ENCODE measurements at places on chromosomes 4 and X.

GRCh38 chr4:56156141-56156540 is 207.4 kb downstream of the CEP135 start:
- no peak for DNase-seq

- no peak for DNase-seq
Observed at GRCh38 chr4:2924765-2925301, 38.4 kb downstream of the NOP14 start.

GRCh38 chrX:72169008-72169728 is 12.4 kb upstream of the PIN4 start:
- DNase-seq: no peak

- no peak for DNase-seq
Observed at GRCh38 chr4:82519776-82520175, 42.0 kb downstream of the TMEM150C start.

DNA sequence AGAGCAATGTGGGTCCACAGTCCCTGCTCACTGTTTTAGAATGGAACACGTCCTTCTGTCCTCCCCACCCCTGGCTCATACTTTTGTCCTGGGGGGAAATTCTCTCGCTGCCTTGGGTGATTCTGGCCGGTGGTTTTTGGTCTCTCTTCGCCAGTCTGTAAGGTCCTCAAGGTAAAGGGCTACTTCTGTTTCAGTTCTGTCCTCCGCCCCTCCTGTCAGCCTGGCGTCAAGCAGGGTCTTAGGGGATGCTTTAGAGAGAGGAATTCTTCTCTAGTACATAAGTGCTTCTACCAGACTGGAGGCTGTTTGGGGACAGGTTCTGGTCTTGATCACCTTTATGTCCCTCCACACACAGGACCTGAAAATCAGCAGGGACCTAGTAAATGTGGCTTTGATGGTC is 617 bp upstream of the MRFAP1L1 start:
- DNase-seq: no peak

DNA sequence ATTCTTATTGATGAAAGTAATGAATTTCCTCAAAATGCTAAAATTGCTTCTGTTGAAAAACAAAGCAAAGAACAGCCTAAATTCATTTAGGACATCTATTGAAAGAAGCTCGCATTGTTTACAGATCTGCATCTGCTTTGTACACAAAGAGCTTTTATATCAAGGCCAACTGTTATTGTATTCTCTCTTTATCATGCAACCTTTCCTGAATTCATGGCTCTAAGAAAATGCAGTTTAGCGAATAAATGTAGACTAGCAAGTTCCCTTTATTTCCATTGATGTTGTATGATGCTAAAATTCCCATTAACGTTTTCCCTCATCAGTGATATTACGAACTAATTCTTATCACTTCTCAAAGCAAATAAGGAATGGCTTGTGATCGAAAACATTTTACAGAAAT is 446.3 kb downstream of the MID1IP1 start:
- no peak for DNase-seq

DNA sequence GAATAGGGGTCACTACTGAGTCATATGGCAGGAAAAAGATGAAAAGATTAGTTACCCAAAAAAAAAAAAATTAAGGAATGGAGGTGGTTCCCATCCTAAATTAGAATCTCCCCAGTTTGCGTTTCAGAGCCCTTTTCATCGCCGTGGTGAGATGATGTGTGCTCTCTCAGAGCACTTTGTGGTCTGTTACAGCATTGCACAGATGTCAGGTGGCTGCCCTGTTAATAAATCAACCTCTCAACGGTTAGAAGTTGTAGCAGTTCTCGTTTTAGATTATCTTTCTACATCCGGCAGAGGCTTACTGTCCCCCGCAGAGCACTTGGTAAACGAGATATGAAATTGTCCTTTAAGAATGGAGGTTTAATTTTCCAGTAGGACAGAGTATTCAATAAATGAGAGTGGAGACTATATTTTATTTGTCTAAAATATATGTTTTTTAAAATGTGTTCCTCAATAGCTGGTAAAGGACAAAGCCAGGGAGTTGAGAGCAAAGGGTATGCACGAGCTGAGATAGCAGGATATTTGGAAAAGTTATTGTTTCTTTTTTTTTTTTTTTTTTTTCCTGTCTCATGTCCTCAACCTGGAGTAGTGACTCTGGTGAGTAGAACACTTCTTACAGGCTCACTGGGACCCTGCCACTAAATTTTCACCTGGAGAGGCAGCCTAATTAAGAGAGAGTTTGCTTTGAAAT is 26.9 kb downstream of the AFF1 start:
- DNase-seq: no peak

DNA sequence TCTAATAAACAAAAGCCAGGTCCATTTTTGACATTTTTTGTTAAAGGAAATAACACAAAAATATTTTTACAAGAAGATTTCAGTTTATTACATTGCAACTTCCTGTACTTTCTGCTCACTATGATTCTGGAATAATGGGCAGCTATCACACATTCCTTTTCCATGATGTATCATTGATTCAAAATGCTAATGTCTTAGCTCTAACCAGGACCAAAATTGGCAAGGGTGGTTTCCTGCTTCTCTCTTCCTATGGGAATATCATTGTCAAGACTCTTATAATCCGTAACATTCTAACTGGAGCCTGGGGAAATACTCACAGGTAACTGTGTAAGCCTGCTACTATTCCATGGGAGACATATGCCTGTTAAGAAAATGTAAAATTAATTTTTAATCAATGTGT is 218.6 kb downstream of the DCAF12L2 start:
- no peak for DNase-seq

GRCh38 chr4:137635108-137635507 is 102.8 kb upstream of the PCDH18 start:
- DNase-seq: no peak

DNA sequence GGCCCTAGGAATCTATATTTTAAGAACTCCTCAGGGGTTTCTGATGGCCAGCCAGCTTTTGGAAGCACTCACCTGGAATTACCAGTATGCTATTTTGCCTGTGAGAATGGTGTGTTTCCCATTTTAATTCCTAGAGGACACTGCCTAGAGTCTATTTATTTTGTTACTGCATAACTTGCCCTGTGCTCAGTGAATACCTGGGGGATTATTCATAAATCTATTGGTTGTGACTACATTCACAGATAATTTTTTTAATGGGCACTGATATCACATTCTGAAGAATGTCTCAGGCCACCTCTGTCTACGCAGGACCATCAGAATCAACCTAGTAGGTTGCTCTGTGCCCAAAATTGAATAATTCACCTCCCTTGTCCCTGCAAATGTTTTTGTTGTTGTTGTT is 6.7 kb downstream of the ARL13A start:
- no peak for DNase-seq

DNA sequence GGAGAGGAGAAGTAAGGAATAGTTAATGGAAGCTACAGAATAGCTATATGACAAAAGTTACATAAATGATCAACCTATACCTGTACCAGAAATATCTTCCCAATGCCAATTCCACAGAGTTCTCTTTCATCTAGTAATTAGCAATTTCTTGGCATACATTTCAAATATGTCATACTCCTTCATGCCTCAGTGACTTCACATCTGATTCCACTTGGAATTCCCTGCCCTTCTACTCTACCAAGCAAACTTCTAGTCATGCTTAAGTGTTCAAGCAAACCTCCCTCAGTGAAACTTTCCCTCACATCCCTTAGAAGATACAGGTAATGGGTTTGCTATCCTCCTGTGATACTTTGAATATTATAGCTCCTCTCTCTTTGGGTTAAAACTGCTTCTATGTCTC is 127.1 kb downstream of the KLHL13 start:
- DNase-seq: no peak

- DNase-seq: no peak
Observed at GRCh38 chr4:110020139-110020538, 107.5 kb downstream of the EGF start.

DNA sequence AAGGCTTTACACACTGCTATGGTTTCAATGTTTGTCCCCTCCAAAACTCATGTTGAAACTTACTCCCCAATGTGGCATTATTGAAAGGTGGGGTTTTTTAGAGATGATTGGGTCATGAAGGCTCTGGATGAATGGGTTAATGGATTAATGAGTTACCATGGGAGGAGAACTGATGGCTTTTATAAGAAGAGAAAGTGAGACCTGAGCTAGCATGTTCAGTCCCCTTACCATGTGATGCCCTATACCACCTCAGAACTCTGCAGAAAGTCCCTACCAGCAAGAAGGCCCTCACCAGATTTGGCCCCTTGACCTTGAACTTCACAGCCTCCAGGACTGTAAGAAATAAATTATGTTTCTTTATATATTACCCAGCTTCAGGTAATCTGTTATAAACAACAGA is 68.9 kb upstream of the CAPN6 start:
- no peak for DNase-seq

DNA sequence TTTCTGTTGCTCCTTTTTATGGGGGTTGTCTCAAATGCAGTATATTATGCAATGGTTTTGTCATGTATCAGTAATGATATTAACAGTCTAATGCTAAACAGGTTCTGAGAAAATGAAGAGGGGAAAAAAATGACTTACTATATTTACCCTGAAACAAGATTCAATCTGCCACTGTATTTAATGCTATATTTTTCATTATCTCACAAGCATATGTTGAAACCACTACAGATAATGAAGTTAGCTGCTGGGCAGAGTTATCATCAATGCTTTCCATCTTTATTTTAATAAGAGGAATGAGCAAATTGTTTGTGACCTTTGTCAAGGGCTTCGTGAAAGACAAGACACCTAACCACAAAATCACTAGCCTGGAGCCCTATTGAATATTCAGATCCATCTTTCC is 32.6 kb upstream of the NAA11 start:
- no peak for DNase-seq

DNA sequence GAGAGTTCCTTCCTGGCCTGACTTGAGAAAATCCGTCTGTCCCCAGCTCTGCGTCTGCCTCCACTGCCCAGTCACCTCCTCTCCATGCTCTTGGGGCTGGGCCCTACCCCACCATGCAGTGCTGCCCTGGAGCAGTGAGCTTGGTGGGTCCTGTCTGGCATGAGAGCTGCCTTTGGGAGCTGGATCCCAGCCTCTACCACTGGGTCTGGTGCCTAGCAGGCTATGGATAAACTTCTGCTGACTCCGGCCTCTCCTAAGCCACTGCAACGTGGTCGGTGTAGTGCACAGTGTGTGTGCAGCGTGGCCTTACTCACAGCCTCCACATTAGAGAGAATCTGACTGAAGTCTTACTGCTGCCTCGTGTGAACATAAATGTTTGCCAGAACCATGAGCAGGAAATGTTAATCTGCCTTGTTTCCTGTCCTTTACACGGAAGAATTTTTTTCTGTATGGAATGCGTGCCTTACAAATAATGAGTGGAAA is 47.6 kb downstream of the HTT start:
- DNase-seq: no peak

DNA sequence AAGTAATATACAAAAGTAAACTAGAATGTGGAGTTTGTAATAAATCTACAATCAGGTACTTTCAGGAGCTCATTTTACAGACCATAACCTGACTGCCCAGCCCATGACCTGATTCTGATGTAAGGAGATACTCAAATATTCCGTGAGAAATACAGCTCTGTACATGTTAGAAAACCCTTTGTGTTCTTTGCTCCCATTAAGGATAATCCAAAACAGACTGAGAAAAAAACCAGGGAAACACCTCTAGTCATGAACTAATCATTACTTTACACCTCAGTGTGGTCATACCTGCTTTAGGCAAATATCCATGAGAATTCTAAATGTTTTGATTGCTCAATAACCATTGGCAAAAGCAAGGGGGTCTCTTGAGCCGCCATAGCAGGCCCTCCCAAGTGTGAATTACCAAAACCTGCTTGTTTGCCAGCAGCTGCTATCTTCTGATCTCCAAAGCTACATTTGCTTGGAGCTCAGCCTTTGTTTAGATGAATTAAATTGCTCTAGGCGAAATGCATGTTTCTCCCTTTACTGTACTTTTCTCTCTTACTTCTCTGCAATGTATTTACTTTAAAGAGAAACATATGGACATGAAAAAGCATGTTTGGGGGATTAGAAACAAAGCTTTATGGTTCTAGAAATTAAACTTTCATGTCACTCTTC is 79.1 kb downstream of the ANKRD50 start:
- no peak for DNase-seq

DNA sequence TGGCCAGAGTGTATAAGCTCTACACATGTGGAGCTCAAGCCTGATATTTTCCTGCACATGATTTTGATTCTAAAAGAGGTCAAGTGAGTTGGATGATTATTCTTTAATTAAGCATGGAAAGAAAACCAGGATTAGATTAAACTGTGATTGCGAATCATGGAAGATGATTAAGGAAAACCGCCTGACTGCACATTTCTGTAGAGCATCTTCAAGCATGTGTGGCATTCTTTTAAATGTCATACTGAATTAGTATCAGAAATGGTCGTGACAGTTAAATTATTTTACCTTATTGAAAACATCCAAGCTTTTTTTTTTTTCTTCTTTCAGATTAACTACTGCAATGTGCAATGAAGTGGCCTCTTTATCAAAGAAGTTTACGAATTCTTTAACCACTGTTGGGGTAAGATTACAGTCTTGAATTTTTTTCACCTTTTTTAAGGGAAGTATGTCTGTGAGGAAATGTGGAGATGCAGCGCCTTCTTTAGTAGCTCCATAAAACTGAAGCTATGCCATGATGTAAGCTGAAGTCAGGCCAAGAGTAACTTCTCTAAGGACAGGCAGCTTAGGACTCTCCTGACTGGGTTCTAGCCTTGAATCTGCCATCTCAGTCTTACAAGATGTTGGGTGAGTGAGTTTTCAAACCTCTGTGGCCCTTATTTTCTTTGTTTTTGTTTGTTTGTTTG is 67.9 kb downstream of the FAM114A1 start:
- DNase-seq: no peak

DNA sequence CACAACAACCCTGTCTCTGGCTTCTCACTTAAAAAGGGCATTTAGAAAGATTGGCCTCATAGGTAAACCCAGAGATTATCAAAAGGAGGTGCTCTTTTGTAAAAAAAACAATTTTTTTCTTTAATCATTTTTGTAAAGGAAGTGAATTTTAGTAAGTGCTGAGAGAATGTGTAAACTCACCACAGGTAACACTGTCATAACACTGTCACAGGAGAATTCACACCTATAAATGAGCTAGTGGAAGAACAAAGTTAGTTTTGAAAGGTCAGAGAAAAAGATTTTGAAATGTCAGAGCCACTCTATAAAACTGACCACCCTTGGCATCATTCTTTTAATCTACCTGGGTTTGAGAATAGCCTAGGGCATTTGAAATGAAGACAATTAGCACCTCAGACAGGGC is 3.3 kb upstream of the SH2D1A start:
- no peak for DNase-seq

GRCh38 chr4:77196866-77197265 is 39.9 kb downstream of the CCNG2 start:
- no peak for DNase-seq

DNA sequence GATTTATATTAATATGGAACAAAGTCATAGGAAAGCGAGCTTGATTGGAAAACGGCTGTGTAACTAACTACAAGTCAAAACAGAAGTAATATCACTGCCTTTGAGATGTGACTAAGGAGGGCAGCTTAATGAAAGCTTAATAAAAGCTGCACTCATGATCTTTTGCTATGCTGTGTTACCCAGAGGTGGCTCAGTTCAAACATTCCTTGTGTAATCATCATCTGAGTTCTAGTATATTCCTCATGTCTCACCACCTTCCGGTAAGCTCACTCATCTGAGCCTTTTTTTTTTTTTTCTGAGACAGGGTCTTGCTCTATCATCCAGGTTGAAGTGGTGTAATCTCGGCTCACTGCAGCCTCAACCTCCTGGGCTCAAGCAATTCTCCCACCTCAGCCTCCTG is 5.0 kb downstream of the GRPEL1 start:
- DNase-seq: no peak

- no peak for DNase-seq
Observed at GRCh38 chrX:109797311-109797975, 64.4 kb upstream of the ACSL4 start.

Data from ecto neural progenitor cell (in vitro differentiated cells).